ENCODE measurements at places on chromosomes 3 and 15. TPM values are rescaled to one million over a fixed set of nuclear protein-coding genes. Genes with fewer than 3 reads are reported as not detected.
A peak's percentile ranks its signal among the peaks of the same experiment; 100 is the strongest.

Gene C3orf20
- total RNA-seq, result 0.18 TPM

Gene TMEM207
- not detected for total RNA-seq

Gene PIGZ
- total RNA-seq, result 5.4 TPM

Gene RHCG
- total RNA-seq, result not detected

Gene ALS2CL
- total RNA-seq, result 18.5 TPM

Gene CALML4
- 12.8 TPM for total RNA-seq

Gene PRR23C
- total RNA-seq, result not detected

Gene TM4SF18
- 11.8 TPM for total RNA-seq

Gene SYNPR
- not detected for total RNA-seq

Gene PLSCR5
- total RNA-seq, result not detected

Gene CCDC80
- 143 TPM for total RNA-seq

Gene RETNLB
- not detected for total RNA-seq

Gene CDHR4
- 1.6 TPM for total RNA-seq

GRCh38 chr15:32649342-32649741, 7.8 kb downstream of the SCG5 start:
- DNase-seq, result no peak

DNA sequence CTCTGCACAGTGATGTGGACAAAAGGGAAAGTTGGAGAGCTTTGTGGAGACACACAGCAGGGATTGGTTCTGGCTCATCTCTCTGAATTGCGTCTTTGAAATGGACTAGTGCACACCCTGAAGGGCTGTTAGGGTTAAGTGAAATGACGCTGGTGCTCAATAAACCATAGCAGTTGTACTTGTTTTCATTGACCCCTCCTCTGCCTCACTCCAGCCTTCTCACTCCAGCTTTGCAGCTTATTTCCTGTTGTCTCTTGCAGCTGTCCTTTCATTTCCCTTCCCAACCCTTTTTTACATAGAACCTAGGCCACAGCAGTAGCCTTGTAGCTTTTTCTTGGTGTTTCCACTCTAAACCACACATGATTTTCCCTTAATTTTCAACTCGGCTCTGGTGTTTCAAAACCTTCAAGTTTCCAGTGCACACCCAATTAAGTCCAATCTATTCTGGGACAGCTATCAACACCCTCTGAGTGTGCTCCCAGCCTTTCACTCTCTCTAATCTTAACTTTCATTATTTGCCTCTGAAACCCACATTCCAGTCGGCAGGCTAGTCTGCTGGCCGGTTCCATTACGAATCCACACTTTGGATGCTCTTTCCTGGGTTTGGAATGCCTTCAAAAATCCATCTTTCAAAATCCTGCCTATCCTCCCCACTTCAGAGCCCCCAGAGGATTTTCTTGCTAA, 6.4 kb downstream of the C3orf52 start:
- DNase-seq, result no peak

- DNase-seq, result no peak
Observed at GRCh38 chr3:187558990-187559389, 111.2 kb downstream of the SST start.

- no peak for DNase-seq
Observed at GRCh38 chr3:14806641-14807263, 12.0 kb upstream of the FGD5 start.

- no peak for DNase-seq
Observed at GRCh38 chr15:83198476-83198875, 9.1 kb downstream of the HDGFL3 start.

DNA sequence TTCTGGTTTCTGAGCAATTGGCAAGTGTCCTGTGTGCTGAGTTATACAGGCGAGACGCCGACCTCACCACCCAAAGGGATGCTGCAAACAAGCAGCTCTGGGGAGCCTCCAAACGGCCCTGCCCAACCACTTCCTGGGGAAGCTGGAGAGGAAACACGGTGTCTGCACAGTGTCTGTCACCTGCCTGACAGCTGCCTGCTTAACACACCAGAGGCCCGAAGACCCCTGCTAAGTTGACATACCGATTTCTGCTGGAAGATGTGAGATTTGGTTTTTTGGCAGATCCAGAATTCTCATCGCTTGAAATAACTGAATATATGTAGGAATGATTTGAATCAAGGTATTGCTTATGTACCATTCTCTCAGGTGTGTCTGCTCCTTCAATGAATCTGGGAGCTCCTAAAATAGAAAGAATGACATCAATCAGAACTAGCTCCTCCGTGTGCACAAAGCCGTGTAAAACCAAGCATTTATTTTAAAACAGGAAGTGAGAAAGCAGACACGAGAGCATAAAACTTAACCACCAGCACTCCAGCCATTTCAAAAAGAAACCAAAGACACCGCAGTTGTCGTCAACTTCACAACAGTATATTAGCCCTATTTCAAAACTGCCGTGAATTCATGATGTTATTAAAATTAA, 27.2 kb downstream of the LRRC2 start:
- DNase-seq, result peak; percentile 64

- DNase-seq, result no peak
Observed at GRCh38 chr3:157061265-157061664, 98.7 kb downstream of the CCNL1 start.

DNA sequence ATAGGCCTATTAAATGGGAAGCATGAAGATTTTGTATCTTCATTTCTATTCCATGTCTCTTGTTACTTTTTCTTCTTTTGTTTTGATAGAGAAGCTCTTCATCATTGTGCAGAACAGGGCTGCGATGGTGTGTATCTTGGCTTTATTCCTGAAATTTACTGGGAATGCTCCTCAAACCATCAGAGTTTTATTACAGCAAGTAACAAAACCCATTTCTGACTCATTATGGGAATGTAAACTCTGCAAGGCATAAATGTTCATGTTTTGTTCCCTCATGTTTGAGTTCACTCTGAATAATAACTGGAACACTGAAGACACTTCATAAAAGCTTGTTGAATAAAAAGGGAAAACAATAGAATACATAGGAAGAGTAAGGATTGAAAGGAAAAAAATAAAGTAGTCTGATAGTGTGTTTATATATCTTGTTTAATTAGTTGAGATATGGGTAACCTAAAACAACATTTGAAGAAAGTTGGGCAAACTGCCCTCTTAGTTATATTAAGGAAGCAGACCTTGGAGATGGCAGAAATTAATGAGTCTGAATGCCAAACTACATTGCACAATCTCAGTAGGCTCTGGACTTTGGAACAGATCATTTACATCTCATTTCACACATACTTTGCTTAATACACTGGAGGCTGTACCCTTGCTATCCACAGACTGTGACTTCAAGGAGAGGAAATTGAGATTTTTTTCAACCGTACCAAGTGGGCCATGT, 521.5 kb downstream of the GRM7 start:
- DNase-seq, result no peak

DNA sequence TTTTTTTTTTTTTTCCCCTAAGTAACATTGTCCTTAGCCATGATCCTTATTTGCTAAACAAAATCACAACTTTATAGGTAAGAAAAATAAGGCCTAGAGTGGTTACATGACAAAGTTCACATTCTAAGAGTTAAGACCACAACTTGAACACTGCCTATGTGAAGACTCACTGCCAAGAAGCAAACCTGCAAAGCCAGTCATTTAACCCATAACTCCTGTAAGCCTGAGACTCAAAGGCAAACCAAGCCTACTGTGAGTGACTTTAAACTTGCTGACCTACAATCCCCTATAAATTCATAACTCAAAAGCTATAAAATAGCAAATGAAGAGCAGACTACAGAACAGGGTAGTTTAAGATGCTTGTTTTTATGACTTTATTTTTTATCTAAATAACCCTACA, 12.9 kb upstream of the ANKRD28 start:
- no peak for DNase-seq

DNA sequence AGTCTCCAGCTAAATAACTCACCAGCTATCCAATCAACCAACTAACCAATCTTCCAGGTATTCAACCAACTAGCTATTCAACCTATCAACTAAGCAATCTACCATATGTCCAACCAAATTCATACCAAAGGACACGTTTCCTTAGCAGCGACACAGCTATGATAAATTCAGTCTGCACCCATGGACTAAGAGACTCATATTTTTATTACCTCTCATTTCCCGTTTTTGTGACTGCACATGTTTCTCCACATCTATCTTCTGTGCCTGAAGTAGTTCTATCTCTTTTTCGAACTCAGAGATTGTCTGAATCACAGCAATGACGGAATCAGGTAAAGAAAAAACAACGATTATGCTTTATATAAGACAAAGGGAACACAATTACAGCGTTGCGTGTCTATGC, 34.0 kb upstream of the GNB5 start:
- no peak for DNase-seq

DNA sequence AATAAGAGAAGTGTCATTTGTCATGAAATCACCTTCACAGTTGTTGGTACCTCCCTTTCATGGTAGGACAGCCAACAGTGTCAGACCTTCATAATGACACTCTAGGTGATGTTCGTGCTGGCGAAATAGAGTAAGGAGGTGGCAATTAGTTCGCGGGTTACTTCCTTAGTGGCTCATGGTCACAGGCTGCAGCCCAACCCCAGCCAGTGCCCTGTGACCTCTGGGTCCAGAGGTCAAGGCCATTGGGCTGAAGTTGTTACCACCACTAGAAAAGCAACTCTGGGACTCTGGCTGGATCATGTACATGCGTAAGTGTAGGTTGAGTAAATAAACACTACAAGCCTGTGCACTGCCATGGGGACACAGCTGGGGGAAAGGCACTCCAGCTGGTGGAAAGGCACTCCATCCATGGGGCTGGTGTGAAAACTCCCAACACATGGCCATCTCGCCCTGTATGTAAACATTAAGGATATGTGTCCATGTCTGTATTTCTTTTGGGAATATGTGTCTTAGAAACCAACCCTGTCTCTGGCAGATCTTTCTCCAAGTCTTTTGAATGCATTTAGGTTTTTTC, 106.7 kb downstream of the RYK start:
- no peak for DNase-seq

DNA sequence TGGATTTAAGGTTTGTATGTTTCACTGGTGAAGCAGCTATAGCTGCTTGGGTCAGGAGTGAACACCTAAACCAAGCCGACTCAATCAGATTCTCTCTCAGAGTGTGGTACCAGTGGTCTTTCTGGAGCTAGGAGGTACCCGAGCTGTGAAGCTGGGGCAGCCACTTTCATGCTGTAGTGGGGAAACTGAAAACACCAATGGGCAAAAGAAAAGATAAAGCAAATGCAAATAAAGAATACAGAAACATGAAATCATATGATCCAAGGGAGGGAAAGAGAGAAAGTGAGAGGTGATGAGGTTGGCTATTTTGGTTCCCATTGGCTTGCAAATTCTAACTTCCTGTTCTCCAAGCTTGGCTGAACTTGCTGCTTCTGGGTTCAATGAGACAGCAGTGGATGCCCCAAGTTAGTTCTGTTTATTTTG, 212.3 kb upstream of the CFAP20DC start:
- DNase-seq, result no peak

- DNase-seq, result peak; percentile 63
Observed at GRCh38 chr3:185764163-185764979, 60.5 kb downstream of the IGF2BP2 start.

All from sciatic nerve (tissue), 2 donors.